T-cell (primary cell): ENCODE measurements at places on chromosomes 6 and 20. TPM values are rescaled to one million over a fixed set of nuclear protein-coding genes. Genes with fewer than 3 reads are reported as not detected.

The PBOV1 gene
- total RNA-seq, result not detected

The PTPRT gene
- total RNA-seq, result not detected

The PAK5 gene
- total RNA-seq, result not detected

The HLA-DQB2 gene
- not detected for total RNA-seq

The EDN3 gene
- 1.3 TPM for total RNA-seq

The B3GAT2 gene
- not detected for total RNA-seq

The TRIM10 gene
- total RNA-seq, result not detected

The DCBLD1 gene
- 2.7 TPM for total RNA-seq

The GABRR1 gene
- not detected for total RNA-seq

The ANKRD66 gene
- not detected for total RNA-seq

The C20orf141 gene
- total RNA-seq, result not detected

The SEL1L2 gene
- total RNA-seq, result not detected

The SGK1 gene
- 80.3 TPM for total RNA-seq

The BPI gene
- total RNA-seq, result not detected

The GSTA1 gene
- total RNA-seq, result not detected

The LPA gene
- 0.23 TPM for total RNA-seq

The FOXP4 gene
- 9.5 TPM for total RNA-seq

The WFDC5 gene
- total RNA-seq, result not detected

The MOG gene
- not detected for total RNA-seq

The CTAGE9 gene
- total RNA-seq, result not detected

The WFDC10B gene
- not detected for total RNA-seq

The CST4 gene
- not detected for total RNA-seq

The MRPS10 gene
- total RNA-seq, result 20.5 TPM

The IL17A gene
- total RNA-seq, result not detected

The ULBP3 gene
- 1.2 TPM for total RNA-seq

The FOXA2 gene
- not detected for total RNA-seq

The BCAS1 gene
- not detected for total RNA-seq

The COL21A1 gene
- total RNA-seq, result not detected

The PTP4A1 gene
- total RNA-seq, result 154 TPM

The SLC44A4 gene
- 0.57 TPM for total RNA-seq

The MOCS1 gene
- 1.5 TPM for total RNA-seq

The SERPINB6 gene
- 35.1 TPM for total RNA-seq

The BMP7 gene
- total RNA-seq, result not detected

The MPC1 gene
- 23.8 TPM for total RNA-seq

The CNKSR3 gene
- total RNA-seq, result 0.35 TPM

The SLC17A3 gene
- total RNA-seq, result 0.76 TPM

The SFTA2 gene
- total RNA-seq, result 0.67 TPM

The CALHM5 gene
- not detected for total RNA-seq

The EYS gene
- total RNA-seq, result not detected

The CRISP3 gene
- not detected for total RNA-seq

The KPNA5 gene
- 41.3 TPM for total RNA-seq

The PKHD1 gene
- total RNA-seq, result not detected
